IgD-negative memory B cell (primary cell): ENCODE measurements at places on chromosomes 11 and 22. TPM values are rescaled to one million over a fixed set of nuclear protein-coding genes. Genes with fewer than 3 reads are reported as not detected.

The OR5L2 gene
- polyA plus RNA-seq = not detected

The OR4C5 gene
- polyA plus RNA-seq = not detected

The HTR3B gene
- not detected for polyA plus RNA-seq

The APOBEC3H gene
- polyA plus RNA-seq = 0.48 TPM

The VWCE gene
- 0.84 TPM for polyA plus RNA-seq

The OR52N4 gene
- 0.75 TPM for polyA plus RNA-seq
